Fibroblast of lung (primary cell): ENCODE measurements at places on chromosomes 6 and 20. TPM values are rescaled to one million over a fixed set of nuclear protein-coding genes. Genes with fewer than 3 reads are reported as not detected.

The EDN1 gene
- 0.17 and 0.26 TPM in 2 replicates for total RNA-seq

The PBOV1 gene
- not detected in 2 replicates for total RNA-seq

The OR2J1 gene
- total RNA-seq: not detected in 2 replicates

The DCDC2 gene
- total RNA-seq: under 0.01 TPM in 1 of 2 replicates, not detected in the other

The GJA10 gene
- total RNA-seq: not detected in 2 replicates

The KCNS1 gene
- 0.26 and 0.50 TPM in 2 replicates for total RNA-seq

DNA sequence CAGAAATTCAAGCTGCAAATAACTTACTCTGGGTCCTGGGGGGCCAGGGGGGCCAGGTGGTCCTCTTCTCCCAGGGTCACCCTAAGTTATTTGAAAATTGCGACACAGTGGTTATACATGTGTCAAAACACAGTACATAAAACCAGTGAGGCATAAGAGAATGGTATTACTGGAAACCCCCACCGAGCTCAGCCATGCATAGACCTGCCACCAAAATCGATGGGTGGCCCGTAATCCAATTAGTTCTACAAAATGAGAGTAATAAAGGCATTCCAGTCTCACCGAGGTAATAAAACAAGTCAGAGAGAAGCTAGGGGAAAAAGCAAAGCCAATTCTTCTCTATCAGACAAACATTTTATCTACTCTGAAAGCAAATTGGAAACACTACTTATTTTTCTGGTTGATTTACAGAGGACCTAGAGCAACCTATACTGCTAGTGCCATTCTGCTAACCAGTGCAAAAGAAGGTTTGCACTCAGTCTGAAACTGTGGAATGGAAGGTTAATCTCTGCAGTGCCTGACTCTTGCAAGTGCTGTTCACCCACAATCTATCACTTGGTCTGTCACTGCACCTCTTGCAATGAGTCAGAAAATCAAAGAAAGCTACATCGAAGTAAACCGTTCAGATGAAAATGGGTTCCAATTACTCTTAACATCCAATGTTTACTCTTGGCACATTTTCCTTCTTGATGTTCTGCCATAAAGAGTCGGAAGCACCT, 32.4 kb downstream of the COL9A1 start:
- no peaks in the 10 kb centered on the region for H3K36me3 ChIP-seq
- no peaks in the 10 kb centered on the region for H3K27me3 ChIP-seq
- H3K4me3 ChIP-seq: no peak overlapping the region
- H3K27ac ChIP-seq: no peak overlapping the region

DNA sequence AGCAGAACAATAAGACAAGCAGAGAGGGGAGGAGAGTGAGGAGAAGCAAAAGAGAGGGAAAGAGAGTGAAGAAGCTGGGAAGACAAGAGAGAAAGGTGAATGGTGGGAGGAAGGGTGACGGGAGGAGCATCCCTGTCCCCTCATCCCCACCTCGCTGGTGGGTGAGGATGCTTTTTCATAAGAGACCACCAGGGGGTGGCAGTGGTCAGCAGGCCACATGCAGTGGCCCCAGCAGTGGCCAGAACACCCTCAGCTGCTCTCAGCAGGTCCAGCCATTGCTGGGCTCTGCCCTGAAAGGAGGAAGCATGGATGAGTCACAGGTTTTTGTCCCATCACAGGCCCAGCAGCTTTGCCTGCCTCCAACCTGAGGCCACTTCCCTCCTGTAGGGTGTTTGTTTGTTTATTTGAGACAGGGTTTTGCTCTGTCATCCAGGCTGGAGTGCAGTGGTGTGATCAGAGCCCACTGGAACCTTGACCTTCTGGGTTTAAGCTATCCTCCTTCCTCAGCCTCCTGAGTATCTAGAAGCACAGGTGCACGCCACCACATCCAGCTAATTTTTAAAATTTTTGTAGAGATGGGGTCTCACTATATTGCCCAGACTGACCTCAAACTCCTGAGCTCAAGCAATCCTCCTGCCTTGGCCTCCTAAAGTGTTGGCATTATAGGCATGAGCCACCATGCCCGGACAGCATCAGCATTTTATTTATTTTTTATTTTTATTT, 24.0 kb downstream of the FGD2 start:
- no peaks in the 10 kb centered on the region for H3K27me3 ChIP-seq
- H3K36me3 ChIP-seq: no peaks in the 10 kb centered on the region
- H3K27ac ChIP-seq: no peak overlapping the region

- H3K36me3 ChIP-seq: no peaks in the 10 kb centered on the region
- no peaks in the 10 kb centered on the region for H3K27me3 ChIP-seq
These were observed 42.3 kb upstream of the ATXN1 start for GRCh38 chr6:16803294-16804200.

DNA sequence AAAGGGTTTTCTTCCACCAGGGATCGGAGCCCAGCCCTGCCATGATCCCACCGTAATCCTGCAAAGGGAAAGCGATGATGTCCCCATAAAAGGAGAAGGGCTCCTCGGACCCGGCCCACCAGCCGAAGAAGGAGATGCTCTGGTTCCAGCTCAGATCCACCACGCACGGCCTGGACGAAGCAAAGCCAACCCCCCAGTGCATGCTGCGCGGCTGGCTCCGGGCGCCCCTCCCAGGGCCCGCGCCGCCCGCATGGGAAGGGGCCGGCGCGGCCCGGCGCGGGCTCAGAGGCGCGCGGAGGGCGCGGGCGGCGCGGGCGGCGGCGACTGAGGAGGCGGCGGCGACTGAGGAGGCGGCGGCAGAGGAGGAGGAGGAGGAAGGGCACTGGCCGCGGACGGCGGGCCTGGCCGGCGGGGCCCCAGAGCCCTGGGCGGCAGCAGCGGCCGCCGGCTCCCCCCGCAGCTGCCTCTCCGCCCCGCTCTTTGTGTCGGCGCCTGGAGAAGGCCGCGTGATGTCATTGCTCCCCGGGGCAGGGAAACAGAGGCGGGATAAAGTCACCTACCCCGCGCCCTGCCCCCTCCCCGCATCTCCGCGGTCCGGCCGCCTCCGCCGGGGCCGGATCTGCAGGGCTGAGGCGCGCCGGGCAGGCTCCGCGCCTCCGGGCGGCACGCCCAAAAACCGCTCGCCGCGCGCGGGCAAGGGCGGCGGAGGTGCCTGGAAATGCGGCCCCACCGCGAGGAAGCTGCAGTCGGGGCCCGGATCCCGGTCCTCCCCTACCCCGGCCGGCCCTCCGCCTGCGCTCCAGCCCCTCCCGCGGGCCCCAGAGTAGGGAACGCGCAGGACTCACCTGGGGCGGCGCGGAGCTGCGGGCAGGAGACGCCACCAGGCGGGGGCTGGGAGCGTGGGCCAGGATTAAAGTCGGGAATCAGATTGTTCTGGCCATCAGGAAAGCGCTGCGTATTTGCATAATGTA, at the start of gene FAXC:
Gene FAXC (minus strand): TSS at position 504 of the 971 bp plus-strand sequence. CDS start 302 bp downstream, at position 202.
- peaks cover 4% of the 10 kb centered on the region for H3K27me3 ChIP-seq
- no peaks in the 10 kb centered on the region for H3K36me3 ChIP-seq
- peak; percentile 11 for DNase-seq
- peak within 1 kb of the TSS; percentile 59 for H3K4me3 ChIP-seq
- no peak within 1 kb of the TSS for H3K27ac ChIP-seq

DNA sequence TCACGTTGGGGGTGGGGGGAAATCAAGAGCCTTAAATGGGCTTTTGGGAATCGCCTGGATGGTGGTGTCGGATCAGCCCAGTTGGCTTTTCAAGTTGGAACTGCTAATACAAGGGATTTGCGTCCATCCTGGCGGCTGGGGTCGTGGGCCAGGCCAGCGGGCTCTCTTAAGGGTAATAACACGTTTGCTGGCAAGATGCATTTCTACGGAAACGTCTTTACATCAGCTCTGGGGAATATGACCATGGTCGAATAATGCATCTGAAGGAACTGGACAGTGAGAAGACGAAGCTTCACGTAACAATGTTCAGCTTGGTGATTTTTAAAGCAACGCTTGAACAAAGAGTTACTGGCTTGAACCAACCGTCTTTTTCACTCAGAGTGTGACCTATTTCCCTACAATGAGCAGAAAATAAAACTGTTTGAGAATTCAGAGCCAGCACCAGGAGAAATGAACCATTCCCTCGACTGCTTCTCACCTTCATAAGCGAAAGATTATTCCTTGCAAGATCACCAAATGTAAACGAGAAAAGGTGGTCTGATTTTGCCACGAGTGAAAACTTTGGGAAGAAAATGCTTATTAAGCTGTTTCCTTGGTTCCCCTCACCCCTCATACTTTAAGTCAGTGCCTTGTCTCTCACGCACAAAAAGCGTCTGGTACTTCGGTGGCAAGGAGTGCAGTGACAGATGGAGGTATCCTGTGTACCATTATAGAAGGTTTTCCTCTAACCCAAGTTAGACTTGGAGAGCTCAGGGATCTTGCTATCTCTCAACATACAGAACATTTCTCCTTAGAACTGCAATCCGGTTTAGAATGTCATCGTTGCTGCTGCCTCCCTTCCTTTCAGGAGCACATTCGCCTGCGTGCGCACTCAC, 1.4 kb upstream of the MARCKS start:
- peak overlapping the region; percentile 93 for H3K4me3 ChIP-seq
- H3K27ac ChIP-seq: peak overlapping the region; percentile 99
- no peaks in the 10 kb centered on the region for H3K27me3 ChIP-seq
- peak; percentile 70 for DNase-seq
- no peaks in the 10 kb centered on the region for H3K36me3 ChIP-seq

- H3K27ac ChIP-seq: no peak overlapping the region
- H3K36me3 ChIP-seq: no peaks in the 10 kb centered on the region
- no peaks in the 10 kb centered on the region for H3K27me3 ChIP-seq
These were observed 218.5 kb downstream of the FOXC1 start for GRCh38 chr6:1827984-1828793.

DNA sequence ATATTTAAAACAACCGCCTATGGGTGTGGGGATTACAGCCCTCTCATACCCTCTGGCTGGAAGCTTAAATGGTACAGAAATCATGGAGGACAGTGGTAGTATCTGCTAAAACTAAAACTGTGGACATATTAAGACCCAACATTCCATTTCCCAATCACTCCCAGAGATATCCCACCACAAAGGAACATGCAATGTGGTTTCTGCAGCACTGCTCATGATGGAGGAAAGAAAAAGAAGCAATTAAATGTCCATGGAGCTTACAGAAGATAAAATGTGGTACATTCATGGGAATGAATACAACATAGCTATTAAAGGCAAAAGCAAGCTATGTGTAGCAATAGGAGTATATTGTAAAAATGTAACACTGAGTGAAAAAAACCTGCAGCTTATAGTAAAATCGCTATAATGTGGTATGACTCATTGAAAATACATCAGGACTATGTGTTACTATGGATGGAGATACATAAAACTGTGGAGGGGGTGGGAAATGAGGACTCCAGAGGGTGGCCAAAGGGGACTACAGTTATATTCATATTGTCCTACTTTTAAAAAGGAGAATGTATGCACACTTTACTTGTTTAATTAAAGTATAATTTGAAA, 22.9 kb upstream of the NNAT start:
- H3K27me3 ChIP-seq: no peaks in the 10 kb centered on the region
- H3K4me1 ChIP-seq: no peaks in the 10 kb centered on the region
- H3K4me3 ChIP-seq: no peak overlapping the region
- no peak for DNase-seq

- no peak for DNase-seq
- no peak overlapping the region for H3K4me3 ChIP-seq
- no peaks in the 10 kb centered on the region for H3K27me3 ChIP-seq
These were observed 327.2 kb downstream of the CBLN4 start for GRCh38 chr20:55678126-55678525.

DNA sequence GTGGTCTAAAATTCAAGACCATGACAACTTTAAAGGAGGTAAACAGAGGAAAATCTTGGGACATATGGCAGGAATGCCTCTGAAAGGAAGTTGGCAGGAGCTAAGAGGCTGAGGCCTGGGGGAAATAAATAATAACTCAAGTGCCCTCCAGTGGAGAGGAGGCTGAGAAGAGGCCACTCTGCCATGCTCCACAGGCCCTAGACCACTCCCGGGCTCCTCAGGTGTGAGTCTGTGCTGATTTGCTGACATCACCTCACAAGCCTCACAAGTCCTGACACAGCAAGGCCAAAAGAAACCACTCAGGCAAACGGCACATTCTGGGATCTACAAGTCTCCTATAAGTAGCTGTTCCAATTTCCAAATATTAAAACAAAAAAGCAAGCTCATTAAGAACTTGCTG, 91.0 kb upstream of the RIPOR2 start:
- no peak overlapping the region for H3K4me3 ChIP-seq
- no peak for DNase-seq
- no peaks in the 10 kb centered on the region for H3K4me1 ChIP-seq
- no peaks in the 10 kb centered on the region for H3K27me3 ChIP-seq
- no peaks in the 10 kb centered on the region for H3K36me3 ChIP-seq
- H3K27ac ChIP-seq: no peak overlapping the region
